ENCODE measurements at places on chromosomes 11 and 22.

DNA sequence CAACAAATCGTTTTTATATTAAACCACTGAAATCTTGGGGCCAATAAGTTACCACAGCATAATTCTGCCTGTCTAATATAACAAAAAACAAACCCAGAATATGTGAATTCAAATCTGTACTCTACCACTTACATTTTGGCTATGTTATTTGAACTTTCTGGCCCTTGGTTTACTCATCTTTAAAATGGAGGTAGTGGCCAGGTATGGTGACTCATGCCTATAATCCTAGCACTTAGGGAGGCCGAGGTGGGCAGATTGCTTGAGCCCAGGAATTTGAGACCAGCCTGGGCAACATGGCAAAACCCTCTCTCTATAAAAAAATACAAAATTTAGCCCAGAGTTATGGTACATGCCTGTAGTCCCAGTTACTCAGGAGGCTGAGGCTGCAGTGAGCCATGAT, 84.2 kb downstream of the FAM168A start:
- no peak for DNase-seq

GRCh38 chr22:22871536-22872278, 15.9 kb upstream of the IGLL5 start:
- DNase-seq: no peak

DNA sequence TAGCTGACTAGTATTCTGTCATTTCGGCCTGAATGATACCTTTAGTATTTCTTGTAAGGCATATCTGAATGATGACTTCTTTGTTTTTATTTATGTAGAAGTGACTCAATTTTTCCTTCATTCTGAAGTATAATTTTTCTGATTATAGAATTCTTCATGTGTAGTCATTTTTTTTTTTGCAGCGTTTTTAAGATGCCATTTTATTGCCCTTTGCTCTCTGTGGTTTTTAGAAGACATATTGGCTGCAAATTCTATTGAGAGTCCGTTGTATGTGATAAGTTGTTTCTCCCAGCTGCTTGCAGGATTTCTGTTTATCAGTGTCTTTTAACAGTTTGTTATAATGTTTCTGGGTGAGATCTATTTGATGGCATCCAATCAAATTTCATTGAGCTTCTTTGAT, 1224.8 kb downstream of the JRKL start:
- no peak for DNase-seq

DNA sequence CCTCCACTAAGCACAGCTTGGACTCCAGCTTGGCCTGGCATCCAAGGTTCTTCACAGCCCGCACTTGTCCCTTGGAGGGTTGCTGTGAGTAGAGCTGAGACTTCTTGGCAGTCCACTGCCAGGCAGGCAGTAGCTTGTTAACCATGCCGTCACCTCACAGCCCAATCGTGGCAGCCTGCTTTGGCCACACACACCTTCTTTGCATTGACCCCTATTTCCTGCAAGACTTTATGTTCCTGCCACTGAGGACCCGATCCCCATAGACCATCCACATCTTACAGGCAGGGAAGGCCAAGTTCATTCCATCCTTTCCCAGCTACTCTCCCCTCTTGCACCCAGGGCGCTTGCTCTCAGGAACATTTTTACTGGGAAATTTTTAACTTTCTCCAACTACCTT, 2.5 kb upstream of the PYGM start:
- DNase-seq: no peak

- no peak for DNase-seq
These were observed 64.7 kb downstream of the C2CD3 start for GRCh38 chr11:74106124-74106523.

DNA sequence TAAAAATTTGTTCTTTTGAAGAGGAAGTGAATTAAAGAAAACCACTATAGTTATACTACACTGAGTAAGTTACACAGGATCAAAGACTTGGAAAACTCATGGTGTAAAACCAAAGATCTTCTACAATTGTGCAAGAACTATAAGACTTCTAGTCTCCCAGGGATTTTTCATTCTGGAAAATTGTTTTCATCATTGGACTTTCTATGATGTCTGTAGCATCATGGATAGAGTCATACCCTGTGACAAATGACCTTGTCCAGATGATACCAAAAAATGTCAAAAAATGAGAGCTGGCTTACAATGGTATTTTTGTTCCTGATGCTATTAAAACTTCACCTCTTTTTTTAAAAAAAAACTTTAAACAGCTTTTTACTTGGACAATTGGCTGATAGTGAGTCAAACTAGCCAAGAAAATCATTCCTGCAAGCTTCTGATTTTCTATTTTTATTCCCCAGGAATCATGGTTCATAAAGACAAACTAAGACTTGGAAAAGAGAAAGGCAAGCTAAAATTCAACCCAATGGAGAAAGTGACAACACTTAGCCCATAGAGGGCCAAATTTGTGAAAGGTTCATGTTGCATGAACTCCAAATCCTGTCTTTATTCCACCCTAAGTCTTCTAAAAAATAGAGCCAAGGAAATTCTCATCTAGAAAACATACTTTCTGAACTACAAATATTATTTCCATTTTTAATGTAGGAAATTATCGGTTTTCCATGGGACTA, 30.7 kb downstream of the ME3 start:
- no peak for DNase-seq

All from fibroblast of mammary gland (primary cell).